KG1 (cell line): ENCODE measurements at places on chromosomes 6 and 20.

- no peak for DNase-seq
Observed at GRCh38 chr6:89268776-89269175, 46.3 kb downstream of the GABRR2 start.

GRCh38 chr6:32868257-32868788 is 14.3 kb downstream of the PSMB9 start:
- peak; percentile 85 for DNase-seq

- no peak for DNase-seq
Observed at GRCh38 chr20:54263116-54263690, 55.3 kb downstream of the PFDN4 start.

- no peak for DNase-seq
Observed at GRCh38 chr20:19986419-19986818, 30.7 kb upstream of the NAA20 start.

GRCh38 chr6:54282186-54282585 is 26.1 kb upstream of the TINAG start:
- no peak for DNase-seq

- DNase-seq: peak; percentile 37
Observed at GRCh38 chr6:127951172-127951917, 50.5 kb upstream of the THEMIS start.

- peak; percentile 24 for DNase-seq
Observed at GRCh38 chr6:169723991-169724493, 258 bp downstream of the PHF10 start.

GRCh38 chr6:21208796-21209186 is 384.8 kb upstream of the SOX4 start:
- no peak for DNase-seq

DNA sequence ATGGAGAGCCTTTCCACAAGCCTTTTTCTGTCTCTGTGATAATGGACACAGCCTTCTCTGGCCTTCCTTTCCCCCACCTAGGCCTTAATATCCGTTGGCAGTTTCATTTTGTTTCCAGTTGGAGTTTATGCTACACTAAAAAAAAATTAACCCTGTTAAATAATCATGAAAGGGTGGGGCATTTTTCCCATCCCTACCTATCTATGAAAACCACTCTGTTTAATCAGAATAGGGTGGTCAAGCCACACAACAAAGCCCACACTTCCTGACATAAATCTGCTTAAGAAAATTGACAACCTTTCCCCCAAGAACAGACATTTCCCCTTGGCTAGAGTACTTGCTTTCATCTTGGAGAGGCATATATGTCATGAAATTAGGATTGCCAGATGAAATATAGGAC is 14.2 kb downstream of the TXLNB start:
- DNase-seq: no peak

GRCh38 chr6:106216527-106216926 is 109.0 kb downstream of the ATG5 start:
- no peak for DNase-seq

- DNase-seq: no peak
Observed at GRCh38 chr6:46014046-46014445, 1.6 kb downstream of the CLIC5 start.

- DNase-seq: no peak
Observed at GRCh38 chr6:125132058-125132457, 21.5 kb upstream of the TPD52L1 start.

- DNase-seq: no peak
Observed at GRCh38 chr6:70708448-70708847, 40.8 kb downstream of the SMAP1 start.

- DNase-seq: no peak
Observed at GRCh38 chr6:109069746-109070145, 24.9 kb downstream of the SESN1 start.

DNA sequence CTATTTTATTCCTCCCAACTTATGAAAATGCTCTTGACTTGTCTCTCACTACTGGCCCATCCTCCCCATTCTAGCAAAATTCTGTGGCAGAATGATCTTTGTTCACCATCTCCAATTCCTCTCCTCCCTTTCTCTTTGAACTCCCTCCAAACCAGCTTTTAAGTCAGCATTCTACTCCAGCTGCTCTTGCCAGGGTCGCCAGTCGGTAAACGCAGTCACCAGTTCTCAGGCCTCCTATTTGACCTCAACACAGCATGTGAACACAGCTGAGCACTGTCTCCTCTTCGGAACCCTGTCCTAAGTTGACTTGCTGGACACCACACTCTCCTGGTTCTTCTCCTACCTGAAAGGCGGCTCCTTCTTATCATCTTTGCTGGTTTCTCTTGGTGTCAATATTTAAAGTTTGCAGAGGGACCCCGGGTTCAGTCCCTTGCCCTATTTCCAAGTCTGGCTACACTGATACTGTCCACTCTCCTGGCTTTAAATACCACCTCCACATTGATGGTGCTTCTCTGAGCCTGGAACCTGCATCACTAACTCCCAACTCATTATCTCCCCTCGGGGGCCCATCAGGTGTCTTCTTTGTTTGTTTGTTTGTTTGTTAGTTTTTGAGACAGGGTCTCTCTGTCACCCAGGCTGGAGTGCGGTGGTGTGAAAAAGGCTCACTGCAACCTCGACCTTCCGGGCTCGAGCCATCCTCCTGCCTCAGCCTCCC is 27.4 kb downstream of the GDAP1L1 start:
- DNase-seq: no peak

DNA sequence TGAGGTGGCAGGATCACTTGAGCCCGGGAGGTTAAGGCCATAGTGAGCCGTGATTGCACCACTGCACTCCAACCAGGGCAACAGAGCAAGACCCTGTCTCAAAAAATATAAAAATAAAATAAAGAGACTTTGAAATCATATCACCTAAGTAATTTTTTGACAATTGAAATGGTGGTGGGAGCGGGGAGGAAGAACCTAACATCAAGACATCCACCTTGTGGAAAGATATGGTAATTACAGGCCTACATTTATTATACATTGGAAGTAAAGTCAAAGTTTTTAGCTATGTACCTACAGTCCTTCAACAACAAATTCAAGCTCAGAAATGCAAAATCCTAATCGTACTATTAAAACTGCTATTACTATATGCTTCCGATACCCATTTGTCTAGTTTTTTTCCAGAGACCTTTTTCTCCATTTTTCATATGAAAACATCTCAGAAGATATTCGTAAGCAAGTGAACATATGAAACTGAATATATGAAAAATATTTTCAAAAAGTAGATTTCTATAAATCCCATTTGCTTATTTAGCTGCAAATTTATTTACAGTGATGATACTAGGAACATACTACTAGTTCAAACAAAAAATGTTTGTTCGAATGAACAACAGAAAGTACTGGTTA is 83.3 kb downstream of the SYCP2 start:
- DNase-seq: no peak

DNA sequence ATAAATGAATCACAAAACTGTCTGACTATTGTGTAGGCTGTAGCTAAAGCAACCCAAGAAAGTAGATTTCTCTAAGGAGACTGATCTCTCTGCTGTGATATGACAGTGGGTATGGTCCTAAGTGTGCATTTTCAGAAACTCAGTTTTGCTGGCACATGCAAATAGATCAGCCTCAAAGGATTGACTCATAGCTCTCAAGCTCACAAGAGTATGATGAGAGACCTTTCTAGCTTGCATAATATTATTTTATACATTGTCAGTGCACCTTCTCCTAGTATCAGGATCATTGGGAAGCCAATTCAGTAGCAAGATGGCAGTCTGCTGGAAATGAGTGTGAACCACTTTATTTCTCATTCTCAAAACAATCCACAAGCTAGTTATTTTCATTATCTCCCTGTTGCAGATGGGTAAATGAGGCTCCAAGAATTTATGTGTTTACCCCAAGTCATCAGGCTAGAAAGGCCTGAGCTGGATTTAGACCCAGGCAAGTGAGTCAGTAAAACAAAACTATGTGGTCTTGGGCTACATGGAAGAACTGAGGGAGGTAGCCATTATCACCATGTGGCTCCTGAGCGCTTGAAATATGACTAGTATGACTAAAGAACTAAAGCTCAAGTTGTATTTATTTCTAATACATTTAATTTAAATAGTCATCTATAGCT is 27.9 kb upstream of the PLCB4 start:
- no peak for DNase-seq

DNA sequence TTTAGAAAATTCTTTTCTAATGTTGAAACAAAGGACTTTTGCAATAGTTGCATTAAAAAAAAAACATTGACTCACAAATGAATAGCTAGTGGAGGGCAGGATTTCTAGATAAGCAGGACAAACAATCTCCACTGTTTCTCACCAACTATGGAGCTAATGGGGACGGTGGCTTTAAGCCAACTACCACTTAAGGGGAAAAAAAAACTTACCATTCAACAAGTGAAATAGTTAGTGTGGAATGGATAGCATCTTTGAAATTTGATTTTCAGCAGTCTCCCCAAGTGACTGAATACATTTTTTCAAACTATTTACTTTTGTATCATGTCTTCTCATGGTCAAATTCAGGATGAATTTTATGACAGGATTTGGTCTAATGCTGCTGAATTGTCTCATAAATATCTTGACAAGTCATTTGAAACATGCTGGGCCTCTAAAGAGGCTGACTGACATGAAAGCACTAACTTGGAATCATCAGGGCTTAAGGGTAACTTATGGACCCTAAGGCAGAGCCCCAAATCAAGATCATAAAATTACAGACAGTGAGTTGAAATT is 100.5 kb downstream of the EYA4 start:
- no peak for DNase-seq

DNA sequence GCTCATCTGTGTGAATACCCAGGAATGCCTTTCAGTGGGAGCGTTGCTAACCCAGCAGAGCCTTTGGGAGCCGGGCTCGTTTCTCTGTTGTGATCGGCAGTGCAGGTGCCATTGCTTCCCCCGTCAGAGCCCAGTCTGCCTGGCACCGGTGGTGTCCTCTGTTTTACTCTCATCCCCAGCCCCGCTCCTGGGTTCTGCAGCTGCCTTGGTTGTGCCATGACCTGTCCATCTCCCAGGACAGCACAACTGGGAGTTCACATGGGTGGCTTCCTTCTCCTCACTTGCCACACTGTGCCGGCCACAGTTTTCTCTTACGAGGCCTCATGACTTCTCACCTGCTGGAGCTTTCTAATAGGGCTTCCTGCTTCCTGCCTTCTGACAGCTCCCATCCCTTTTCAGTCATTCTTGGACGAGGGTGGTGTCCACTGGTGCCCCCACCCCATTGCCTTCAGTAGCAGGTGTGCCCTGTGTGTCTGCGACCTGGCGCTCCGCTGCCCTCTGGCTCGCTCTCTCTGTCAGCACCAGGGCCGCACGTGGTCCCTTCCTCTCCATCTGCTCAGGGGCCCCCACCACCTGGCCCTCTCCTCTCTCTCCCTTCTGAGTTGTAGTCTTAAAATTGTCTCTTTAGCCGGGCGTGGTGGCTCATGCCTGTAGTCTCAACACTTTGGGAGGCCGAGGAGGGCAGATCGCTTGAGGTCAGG is 110.9 kb downstream of the RPP40 start:
- no peak for DNase-seq

GRCh38 chr20:57507477-57507876 is 17.5 kb downstream of the CTCFL start:
- DNase-seq: no peak

- no peak for DNase-seq
Observed at GRCh38 chr6:30013291-30013922, 47.7 kb upstream of the POLR1H start.

GRCh38 chr20:64241061-64241460 is 14.5 kb upstream of the PCMTD2 start:
- DNase-seq: no peak

GRCh38 chr6:127367023-127367375 is 23.6 kb upstream of the ECHDC1 start:
- no peak for DNase-seq
